Type B pancreatic cell (in vitro differentiated cells): ENCODE measurements at places on chromosomes 2 and 18. TPM values are rescaled to one million over a fixed set of nuclear protein-coding genes. Genes with fewer than 3 reads are reported as not detected.

GRCh38 chr18:35276267-35276666, 13.8 kb downstream of the ZSCAN30 start:
- no peak for DNase-seq

The GPR155 gene
- 1.6 and 6.2 TPM in 2 replicates for total RNA-seq

The SKOR2 gene
- total RNA-seq = 0.81 and 0.87 TPM in 2 replicates

GRCh38 chr2:166632616-166633015, 138.6 kb upstream of the SCN7A start:
- no peak for DNase-seq

DNA sequence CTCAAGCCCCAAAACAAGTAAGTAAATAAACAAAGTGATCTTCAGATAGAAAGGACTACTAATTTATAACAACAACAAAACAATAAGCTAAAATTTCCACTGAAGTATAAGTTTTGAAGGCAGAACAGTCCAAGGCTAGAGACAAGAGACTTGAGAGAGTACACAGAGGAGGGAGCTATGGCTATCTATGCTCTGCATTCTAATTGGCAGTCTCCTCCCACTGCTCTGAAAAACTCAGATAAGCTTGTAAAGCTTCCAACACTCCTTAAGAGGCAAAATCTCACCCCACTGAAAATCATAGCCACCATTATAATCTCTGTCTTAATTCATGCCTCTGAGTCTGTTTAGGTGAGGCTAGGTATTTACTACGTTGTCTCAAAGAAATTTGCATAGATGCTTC, 714.6 kb upstream of the LRATD1 start:
- no peak for DNase-seq

DNA sequence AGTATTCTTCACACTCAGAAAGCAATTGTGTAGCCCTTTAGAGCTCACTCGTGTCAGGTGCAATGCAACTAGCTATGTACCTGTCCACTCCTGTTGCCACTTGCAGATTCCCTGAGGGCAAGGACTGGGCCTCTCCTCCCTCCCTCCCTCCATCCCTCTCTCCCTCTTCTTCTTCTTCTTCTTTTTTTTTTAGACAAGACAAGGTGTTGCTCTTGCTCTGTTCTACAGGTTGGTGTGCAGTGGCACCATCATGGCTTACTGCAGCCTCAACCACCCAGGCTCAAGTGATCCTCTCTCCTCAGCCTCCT, 119.7 kb downstream of the ACKR3 start:
- no peak for DNase-seq

GRCh38 chr2:194346193-194346592, 1310.8 kb upstream of the SLC39A10 start:
- no peak for DNase-seq

DNA sequence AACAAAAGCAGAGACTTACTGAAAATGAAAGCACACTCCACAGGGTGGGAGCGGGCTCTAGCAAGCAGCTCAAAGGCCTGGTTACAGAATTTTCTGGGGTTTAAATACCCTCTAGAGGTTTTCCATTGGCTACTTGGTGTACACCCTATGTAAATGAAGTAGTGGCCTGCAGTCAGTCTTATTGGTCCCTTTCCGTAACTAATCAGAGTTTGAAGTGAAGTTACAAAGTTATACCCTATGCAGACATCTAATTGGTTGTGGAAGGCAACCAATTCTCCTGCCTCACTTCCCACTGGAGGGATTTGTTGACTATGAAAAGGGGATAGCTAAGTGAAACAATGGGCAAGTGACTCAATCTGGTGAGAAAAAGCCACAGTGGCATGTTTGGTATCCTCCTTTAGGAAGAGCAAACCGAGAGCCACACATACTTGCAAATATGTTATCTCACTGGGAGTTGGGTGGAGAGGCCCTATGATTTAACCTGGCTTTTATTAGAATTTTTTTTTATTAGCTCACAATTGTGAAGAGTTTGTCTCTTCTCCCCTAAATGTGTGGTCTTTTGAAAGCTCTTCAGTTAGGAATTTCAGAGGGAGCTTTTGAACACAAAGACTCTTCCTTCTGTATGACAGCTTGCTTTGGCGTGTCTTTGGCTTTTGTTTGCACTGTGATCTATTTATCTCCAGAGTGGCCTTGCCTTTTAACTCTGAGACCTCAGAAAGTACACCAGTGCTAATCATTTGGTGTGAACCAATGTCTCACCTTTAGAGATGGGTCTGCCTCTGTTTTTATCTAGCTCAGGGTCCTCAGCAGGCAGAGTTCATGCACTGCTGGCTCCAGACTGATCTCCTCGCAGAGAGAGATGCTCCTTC, 69.6 kb downstream of the MAP4K4 start:
- no peak for DNase-seq

DNA sequence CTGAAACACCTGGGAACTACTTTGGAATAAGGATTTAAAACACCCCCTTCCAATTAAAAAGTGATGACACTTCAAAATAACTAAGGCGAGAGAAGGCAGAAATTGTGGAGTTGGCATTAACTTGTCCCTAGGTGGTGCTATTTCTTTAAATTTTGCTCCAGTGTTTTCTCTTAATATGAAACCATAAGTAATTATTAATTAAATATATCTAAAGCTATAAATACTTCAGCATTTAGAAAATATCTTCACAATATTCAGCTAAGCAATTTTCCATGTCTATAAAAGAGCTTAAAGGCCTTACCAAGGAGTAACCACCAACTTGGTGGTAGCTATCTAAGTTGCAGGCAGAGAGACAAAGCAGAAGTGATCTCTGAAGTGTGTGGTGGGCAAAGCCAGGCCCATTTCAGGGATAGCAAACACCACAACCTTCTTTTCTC, 186.8 kb upstream of the PGAP1 start:
- no peak for DNase-seq

The RBMS1 gene
- 73.7 and 94.0 TPM in 2 replicates for total RNA-seq

GRCh38 chr2:134581877-134582546, 136.8 kb downstream of the TMEM163 start:
- DNase-seq = no peak

The C2orf92 gene
- total RNA-seq = 9.0 and 11.5 TPM in 2 replicates

GRCh38 chr2:174595891-174596397, 1.7 kb downstream of the WIPF1 start:
- DNase-seq = no peak

DNA sequence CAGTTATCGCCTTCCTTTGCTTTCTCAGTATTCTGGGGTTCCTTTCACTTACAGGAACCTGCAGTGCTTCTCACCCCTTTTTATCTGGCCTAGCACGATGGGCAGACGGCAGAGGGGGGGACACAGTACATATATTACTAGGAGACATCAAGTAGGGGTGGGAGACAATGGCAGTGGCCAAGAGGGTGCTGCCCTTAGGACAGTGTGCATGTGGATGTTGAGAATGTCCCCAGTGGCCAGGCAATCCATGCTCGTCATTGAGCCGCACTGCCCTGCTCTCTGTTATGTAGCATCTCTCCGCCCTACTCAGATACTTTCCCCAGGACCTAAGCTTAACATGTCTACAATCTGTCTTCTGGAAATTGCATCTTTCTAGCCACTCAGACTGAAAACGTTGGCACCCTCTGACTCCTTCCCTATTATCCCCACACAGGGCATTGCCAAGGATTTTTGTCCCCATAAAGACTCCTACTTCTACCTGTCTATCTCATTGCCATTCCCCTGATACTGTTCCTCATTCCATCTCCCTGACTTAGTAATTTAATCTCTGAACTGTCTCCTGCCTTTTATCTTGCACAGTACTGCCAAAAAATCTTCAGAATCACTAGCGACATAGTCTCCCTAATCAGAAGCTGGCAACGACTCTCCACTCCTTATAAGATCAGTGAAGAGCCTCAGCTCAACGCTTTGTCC, 6.6 kb downstream of the DSG2 start:
- DNase-seq = no peak

DNA sequence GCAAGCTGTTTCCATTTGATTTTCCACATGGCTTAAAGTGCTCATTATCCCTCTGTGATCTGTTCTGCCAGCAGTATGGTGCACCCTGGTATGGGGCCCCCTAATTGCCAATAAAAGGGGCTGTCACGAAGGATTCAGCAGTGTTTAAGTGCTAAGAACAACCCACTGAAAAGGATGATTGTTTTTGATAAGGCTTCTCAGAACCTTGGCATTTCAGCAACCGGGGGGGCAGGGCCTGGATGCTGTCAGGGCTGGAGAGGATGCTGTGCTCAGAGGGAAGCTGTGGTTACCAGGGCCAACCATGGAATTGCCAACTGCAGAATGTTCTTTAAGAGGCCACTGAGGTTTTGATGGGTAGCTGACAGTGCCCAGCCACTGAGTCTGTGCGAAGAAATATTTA, 117.8 kb downstream of the CTIF start:
- DNase-seq = no peak

GRCh38 chr2:48169141-48169592, 262.9 kb upstream of the FBXO11 start:
- DNase-seq = no peak

The TRIM43 gene
- not detected in 2 replicates for total RNA-seq

DNA sequence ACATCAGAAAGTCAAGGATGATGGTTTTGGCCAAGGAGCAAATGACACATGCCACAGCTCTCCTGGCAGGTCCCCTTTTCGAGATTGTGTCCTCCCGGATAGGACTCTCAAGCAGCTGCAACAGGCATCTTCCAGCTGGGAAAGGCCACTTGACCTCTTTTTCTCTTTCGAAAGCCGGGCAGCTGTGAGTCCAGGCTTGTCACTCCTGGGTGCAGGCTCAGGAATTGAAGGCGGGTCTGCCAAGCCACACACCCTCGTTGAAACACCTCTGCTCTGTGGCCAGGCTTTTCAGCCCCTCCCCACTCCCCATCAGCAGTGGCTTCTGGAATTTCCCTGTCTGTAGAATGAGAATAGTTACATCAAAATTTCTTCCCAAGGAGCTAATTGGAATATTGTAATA, 98.0 kb downstream of the CCDC138 start:
- no peak for DNase-seq

DNA sequence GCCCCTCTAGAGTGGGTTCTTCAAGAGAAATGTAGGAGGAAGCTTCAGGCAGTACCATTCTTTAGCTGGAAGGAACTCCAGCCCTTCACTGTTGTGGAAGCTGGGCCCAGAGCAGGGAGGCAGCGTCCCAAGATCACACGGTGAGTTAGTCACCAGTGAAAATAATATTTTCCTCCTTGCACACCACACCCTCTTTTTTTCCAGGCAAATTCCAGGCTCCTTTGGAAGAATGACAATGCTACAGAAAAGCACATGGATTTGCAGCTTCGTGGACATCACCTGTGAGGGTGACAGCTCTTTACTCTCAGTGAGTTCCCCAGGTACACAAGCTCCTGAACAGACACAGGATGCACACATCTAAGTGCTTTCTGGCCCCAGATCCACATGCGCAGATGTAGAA, 157.1 kb downstream of the COL6A3 start:
- DNase-seq = no peak

GRCh38 chr2:147171941-147172340, 672.9 kb upstream of the ACVR2A start:
- no peak for DNase-seq
